Uterus (tissue), 4 donors: ENCODE measurements at places on chromosomes 3 and 15. TPM values are rescaled to one million over a fixed set of nuclear protein-coding genes. Genes with fewer than 3 reads are reported as not detected.
A peak's percentile ranks its signal among the peaks of the same experiment; 100 is the strongest.

Gene CPEB1
- total RNA-seq: 14.1 TPM

Gene CHP1
- total RNA-seq: 57.4 TPM

Gene MOBP
- total RNA-seq: not detected

Gene CPNE9
- total RNA-seq: not detected

Gene LRRC2
- 1.0 TPM for total RNA-seq

Gene MYLK
- total RNA-seq: 745 TPM

Gene MNS1
- 6.7 TPM for total RNA-seq

Gene RPUSD2
- 18.6 TPM for total RNA-seq

Gene PLOD2
- total RNA-seq: 30.0 TPM

GRCh38 chr3:112976953-112977352, 2.0 kb upstream of the CD200R1 start:
- no peak for DNase-seq

DNA sequence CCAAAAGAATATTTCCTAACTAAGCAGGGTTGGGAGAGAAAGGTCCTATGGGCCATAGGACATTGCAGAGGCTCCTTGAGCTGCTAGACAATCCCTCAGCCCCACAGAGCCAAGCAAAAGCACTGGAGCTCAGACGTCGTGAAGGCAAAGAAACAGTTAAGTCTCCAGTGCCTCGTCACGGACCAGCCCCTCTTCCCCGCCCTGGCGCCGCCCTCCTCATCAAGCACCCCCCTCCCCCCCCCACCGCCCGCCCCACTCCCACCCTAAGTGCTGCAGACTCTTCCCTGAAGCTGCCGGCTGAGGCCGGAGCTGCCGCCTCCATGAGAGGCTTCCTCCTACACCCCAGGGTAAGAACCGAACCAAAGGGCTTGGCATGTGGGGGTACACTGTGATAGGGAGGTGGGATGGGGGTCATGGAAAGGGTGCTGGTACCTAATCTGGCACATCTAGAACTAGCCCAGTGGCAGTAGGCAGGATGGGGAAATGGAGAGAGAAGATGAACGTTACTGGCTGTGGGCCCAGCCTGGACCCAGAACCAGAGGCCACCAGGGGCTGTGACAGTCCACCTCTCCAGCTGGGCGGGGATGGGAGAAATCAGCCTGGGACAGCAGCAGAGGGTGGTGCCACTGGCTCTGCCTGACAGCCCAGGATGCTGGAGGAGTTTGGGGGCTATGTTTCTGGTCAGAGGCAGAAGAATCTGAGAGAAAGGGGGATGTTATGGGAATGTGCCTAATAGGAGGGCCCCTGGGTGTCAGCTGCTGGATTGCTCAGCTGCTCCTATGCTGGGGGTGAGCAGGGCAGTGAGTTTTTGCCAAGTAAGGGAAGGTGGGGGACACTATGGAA, at the start of gene MAP1A:
TSS of gene MAP1A (plus strand) at position 255 of the 843 bp plus-strand sequence. CDS start 3,866 bp downstream, outside the sequence.
- peak; percentile 68 for DNase-seq

GRCh38 chr3:153165261-153165681, 3.2 kb downstream of the RAP2B start:
- DNase-seq: no peak

GRCh38 chr15:66898656-66899386, 166.6 kb upstream of the SMAD3 start:
- DNase-seq: no peak

- no peak for DNase-seq
These were observed 1.2 kb downstream of the CADPS start for GRCh38 chr3:62873761-62874710.

DNA sequence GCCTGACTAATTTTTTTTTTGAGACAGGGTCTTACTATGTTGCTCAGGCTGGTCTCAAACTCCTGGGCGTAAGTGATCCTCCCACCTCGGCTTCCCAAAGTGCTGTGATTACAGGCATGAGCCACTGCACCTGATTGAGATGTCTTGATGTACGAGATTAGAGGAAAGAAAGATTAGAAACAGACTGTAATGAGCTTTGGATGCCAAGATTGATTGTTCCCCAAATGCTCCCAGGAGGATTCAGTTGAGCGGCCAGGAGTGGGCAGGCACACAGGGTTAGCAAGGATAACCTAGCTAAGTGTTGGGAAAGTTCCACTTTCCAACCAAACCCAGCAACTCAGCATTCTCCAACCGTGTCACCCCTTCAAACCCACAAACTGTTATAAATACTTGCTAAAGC, 63.7 kb downstream of the SRGAP3 start:
- DNase-seq: no peak

DNA sequence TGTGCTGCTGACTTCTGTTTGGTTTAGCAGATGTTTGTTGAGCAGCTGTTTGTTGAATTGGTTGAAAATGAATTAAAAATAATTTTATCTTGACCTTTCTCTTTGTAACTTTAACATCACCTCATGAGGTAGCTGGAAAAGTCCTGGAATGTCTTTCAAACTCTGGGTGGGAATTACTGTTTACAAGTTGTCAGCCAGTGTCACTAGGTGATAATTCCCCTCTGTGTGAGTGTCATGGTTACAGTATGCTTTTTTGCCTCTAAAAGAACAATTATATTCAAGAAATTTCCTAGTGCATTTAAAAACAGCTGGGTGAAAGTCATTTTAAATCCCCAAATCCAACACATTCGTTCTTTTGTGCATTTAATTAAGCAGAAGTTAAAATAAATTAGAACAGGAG, 113.2 kb downstream of the PTPRG start:
- DNase-seq: no peak

GRCh38 chr3:43753741-43754715, 63.3 kb downstream of the ABHD5 start:
- DNase-seq: no peak

GRCh38 chr15:78083186-78083585, 5.7 kb upstream of the TBC1D2B start:
- no peak for DNase-seq

DNA sequence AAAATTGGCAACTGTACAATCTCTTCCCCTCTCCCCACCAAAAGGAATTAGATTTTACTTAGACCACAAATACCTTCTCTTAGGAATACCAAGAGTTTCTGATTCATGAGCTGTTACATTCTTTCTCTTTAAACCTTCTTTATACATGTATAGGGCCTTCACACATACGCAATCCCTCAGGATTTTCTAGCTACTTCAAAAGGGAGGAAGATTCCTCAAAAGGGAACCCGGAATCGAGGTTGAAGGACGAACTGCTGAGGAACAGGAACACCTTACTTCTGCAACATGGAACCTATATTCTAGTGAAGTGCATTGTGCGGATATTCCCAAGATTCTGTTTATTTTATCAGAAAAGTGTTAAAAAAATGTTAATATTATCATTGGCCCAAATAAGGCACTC, 52.3 kb downstream of the GABRB3 start:
- no peak for DNase-seq

GRCh38 chr15:83306561-83306960, 22.1 kb upstream of the BNC1 start:
- DNase-seq: no peak

GRCh38 chr3:10570196-10570946, 65.0 kb upstream of the ATP2B2 start:
- no peak for DNase-seq

DNA sequence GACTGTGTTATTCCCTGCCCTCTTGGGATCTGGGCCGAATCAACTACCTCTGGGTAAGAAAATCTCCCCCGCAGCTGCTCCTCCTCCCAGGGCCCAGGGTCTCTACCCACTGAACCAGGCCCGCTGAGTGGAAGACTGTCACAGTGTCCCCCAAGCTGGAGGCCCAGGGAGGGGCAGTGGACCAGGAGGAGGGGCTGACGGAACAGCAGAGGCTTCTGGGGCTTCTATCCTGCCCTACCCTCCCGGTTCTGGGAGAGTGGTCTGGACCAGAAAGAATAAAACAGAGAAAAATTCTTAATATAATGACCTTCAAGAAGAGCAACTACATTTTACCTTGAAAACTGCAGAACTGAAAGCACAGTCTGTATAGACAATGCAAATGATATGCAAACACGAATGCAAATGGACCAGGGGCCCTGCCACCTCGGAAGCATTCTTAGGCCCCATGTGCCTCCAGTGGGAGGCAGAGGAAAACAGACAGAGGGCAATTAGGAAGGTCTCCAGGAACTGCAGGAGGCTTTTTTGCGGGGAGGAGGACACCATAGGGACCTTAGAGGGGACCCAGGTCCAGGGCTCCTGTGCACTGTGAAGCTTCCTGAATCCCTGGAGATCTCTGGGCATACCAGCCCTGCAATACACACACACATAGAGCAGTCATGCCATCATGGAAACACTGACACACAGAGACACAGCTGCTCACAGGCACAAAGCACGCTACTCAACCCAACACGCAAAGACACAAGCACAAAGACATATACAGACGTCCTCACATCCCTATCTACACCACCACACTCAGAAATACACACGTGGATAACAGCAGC, 12.3 kb downstream of the MEGF11 start:
- DNase-seq: no peak

DNA sequence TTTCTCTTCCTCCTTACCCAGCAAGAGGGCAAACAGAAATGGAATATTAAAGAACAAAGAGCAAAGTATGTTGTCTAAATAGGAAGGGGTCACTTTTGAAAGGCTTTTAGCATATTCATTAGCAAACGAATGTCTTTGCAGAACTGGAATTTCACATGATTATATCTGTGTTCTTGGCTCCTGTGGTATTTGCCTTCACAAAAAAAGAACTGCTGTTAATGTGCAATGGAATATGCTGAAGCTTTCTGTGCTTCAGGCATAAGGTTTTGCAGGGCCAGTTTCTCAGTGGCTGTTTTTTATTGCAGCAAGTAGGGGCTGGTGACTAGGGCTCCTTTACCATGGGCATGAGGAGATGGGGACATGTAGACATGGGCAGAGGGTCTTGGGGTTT, 173.4 kb downstream of the USP13 start:
- no peak for DNase-seq

GRCh38 chr15:68209735-68210408, 4.7 kb upstream of the CALML4 start:
- no peak for DNase-seq

- DNase-seq: peak; percentile 94
These were observed at the start of gene STOML1 for GRCh38 chr15:73991726-73992593. Gene STOML1, minus strand, starts transcription at chr15:73992295. Its CDS starts 72 bp downstream, at chr15:73992223.

DNA sequence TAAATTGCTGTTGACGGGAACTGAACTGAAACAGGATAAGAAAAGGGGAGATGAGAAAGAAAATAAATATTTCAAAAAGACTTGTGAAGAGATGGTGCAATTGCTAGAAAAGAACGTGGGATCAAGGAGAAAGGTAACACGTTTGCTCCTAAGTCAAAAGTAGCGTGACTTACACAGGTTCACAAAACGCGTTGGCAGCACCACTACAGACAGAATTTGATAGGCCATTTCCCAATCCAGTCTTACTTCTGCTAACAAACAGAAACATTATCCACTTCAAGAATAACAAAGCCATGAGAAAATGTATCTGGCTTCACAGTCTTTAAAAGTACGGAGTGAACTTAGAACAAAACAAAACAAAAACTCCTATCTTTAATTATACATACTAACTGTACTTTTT, 75.5 kb downstream of the DPH6 start:
- DNase-seq: no peak

DNA sequence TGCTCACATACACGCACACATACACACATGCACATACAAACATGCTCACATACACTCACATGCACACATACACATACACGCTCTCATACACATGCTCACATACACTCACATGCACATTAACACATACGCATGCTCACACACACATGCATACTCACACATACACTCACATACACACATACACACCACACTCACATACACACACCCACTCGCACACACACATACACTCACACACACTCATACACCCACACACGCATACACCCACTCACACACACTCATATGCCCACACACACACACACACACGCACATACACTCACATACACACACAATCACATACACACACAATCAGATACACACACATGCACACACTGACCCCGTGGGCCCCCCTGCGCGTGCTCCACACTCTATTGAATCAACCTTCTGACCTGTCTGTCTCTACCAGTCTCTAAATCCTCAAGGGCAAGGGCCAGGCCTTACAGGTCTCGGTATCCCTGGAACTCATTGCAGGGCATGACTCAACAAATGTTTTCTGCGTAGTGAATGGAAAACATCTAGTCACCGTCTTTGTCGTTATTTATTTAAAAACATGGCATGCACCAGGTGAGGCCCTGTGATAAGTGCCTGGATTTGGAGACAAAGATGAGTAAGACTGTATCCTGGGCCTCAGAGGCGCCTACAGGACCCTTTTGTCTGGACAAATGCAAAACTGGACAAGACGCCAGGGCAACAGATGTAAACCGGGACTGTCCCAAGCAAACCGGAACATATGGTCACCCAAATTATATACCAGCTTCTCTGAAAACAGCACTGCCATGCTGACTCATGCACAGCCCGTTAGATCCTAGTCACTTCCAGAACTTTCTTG, 41.8 kb downstream of the GRK7 start:
- no peak for DNase-seq

- no peak for DNase-seq
These were observed 29.7 kb downstream of the EFCAB12 start for GRCh38 chr3:129398803-129399144.
